ENCODE measurements at places on chromosomes 4 and X.
A peak's percentile ranks its signal among the peaks of the same experiment; 100 is the strongest.

DNA sequence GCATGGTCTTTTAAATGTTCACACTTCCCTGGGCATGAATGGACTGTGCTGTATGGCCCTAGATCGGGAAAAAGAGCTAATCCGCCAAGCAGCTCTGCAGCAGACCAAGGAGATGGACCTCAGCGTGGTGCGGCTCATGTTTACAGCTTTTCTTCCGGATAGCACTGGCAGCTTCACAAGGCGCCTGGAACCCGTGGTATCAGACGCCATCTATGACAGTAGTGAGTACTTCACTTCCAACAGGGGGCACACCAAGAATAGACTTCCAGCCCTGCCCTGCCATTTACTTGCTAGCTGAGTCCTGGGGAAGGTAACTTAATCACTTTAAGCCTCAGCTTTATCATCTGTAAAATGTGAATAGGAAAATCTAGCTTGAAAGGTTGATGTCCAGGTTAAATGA is 77.7 kb downstream of the NFKB1 start:
- DNase-seq, result peak; percentile 36

DNA sequence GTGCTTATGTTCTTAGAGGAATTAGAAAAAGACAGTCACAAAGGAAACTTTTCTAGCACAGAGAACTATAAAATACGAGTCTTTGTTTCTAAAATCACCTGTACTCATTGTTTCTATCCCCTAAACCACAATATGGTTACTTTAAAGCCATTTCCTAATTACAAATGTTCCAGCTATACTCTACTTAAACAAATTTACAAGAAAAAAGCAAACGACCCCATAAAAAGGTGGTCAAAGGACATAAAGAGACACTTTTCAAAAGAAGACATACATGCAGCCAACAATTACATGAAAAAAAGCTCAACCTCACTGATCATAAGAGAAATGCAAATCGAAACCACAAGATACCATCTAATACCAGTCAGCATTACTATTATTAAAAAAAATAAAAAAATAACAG is 447.3 kb downstream of the RAB28 start:
- DNase-seq, result no peak

- DNase-seq, result no peak
Observed at GRCh38 chrX:42846741-42847140, 68.8 kb upstream of the PPP1R2C start.

- DNase-seq, result no peak
Observed at GRCh38 chrX:66232296-66232695, 68.2 kb downstream of the HEPH start.

Data from CD4-positive, alpha-beta T cell treated with Interleukin-4 for 4 hours (primary cell).